ENCODE measurements at places on chromosomes 11 and 22.

GRCh38 chr22:38700270-38700788 is 414 bp downstream of the JOSD1 start:
- DNase-seq = no peak

GRCh38 chr11:64583296-64584262 is 7.4 kb upstream of the SLC22A12 start:
- DNase-seq = no peak

DNA sequence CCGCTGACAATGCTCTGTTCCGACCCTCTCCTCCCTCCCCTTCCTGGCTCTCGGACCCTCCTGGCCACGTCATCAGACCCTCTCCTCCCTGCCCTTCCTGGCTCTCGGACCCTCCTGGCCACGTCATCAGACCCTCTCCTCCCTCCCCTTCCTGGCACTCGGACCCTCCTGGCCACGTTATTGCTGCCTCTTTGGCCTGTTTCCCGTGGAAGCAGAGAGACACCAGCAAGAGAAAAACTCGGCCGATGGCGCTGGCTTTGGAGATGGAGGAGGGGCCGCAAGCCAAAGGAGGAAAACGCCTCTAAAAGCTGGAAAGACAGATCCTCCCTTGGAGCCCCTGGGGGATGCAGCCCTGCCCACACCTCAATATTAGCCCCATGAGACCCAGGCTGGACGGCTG is 463.3 kb downstream of the BRD1 start:
- DNase-seq = no peak

GRCh38 chr11:86592659-86593451 is 79.6 kb downstream of the ME3 start:
- DNase-seq = peak; percentile 20

GRCh38 chr22:29503811-29504372 is 23.9 kb downstream of the NEFH start:
- DNase-seq = no peak

DNA sequence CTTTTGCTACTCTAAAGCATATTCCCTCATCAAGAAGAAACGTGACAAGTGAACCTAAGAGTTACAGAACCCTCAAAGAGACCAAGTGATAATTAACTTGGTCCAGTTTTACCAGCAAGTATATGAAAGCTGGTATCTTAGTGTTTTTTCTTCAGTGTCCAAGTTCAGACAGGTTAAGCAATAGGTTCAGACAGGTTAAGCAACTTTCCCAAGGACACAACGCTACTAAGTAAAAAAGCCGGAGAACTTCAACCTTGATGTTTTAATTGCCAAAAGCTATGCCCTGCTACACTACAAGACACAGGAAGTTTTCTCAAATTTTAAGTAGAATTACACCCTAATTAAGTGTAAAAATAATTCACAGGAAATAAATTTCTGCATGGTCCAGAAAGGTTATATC is 30.0 kb upstream of the ARHGAP32 start:
- no peak for DNase-seq

DNA sequence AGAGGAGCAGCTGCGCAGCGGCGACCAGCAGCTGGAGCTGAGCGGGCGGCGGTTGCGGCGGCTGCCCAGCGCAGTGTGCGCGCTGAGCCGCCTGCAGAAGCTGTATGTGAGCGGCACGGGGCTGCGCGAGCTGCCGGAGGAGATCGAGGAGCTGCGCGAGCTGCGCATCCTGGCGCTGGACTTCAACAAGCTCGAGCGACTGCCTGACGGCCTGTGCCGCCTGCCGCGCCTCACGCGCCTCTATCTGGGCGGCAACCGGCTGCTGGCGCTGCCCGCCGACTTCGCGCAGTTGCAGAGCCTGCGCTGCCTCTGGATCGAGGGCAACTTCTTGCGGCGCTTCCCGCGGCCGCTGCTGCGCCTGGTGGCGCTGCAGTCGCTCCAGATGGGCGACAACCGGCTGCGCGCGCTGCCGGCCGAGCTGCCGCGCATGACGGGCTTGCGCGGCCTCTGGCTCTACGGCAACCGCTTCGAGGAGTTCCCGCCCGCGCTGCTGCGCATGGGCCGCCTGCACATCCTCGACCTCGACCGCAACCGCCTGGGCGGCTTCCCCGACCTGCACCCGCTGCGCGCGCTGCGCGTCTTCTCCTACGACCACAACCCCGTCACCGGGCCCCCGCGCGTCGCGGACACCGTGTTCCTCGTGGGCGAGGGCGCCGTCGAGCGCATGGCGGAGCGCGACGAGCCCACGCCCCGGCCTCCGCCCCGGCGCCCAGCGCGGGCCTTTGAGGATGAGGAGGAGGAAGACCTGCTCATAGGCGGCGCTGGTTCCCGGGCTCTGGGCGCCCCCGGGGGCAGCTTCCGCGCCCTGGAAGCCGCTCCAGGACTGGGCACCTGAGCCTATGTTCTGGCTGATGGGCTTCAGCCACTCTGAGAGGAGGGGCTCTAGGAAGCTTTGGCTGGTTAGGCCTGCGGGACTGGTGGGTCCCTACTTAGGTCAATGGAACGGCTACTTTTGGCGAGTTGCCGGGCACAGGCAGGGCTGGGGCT is 787 bp downstream of the LRRC10B start:
- DNase-seq = peak; percentile 54

- no peak for DNase-seq
Observed at GRCh38 chr11:122269824-122270223, 153.8 kb upstream of the BLID start.

DNA sequence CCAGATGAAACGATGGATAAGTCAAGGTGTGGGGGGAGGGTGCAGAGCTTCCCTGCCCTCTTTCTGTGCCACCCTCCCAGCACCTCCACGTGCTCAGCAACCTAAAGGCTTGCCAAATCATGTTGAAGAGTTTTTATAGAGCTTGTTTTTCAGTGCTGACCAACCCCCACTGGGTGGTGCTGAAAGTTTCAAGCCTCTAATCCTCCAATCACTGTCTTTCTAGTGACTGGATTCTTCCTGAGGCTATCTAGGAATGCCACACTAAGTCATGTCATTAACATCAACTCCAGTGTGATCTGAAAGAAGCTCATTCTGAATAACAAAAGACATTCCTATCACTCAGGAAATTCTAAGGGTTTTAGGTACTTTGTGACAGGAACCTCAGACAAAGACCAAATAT is 382.6 kb downstream of the DYNC2H1 start:
- DNase-seq = no peak

DNA sequence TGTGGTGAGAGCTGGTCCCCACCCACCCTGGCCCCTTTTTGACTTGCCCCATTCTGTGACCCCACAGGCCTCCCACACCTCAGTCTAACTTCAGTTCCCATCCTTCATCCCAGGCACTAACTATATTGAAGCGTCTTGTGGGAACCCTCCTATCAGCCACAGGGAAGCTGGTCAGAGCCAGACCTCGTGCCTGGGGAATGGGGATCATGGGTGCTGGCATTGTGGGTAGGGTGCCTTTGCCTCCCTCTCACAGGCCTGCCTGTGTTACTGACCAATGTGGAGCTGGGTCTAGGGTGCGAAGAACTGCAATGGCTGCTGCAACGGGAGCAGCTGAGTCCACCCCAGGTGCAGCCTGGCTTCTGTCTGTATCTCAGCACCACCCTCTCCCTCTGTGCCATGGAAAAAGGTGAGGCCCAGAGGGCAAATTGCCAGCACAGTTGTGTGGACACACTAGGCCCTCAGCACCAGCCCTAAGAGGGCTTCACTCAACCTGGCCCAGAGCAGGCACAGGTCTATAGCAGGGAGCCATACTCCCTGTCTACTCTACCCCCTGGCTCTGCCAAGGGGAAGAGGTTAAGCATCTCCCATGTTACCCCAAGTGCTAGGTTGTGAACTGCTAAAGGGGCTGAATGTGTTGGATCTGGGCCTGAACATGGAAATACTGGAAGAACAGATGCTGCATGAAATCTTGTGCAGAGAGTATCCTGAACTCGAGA is 37.3 kb downstream of the RRP8 start:
- DNase-seq = no peak

GRCh38 chr11:81886406-81887075 is 847.1 kb downstream of the FAM181B start:
- no peak for DNase-seq

All from CD8-positive, alpha-beta memory T cell (primary cell).